Left lung (tissue), 14 donors: ENCODE measurements at places on chromosomes 3 and 15. TPM values are rescaled to one million over a fixed set of nuclear protein-coding genes. Genes with fewer than 3 reads are reported as not detected.

DNA sequence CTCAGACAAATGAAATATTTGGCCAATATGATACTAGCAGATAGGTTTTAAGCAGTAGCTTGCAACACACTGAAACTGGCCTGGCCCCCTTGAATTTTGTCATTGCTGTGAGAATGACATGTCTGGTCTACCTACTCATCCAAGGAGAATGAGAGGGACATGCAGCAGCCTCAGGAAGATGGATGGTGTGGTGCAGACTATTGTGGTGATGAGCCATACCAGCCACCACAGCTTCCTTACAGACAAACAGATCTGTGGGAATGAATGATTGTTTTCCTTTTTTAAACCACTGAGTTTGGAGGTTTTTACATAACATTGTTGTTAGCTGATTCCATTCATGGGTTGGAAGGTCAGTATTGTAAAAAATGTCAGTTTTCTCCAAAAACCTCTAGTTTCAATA is 133.7 kb upstream of the POU1F1 start:
- no peaks in the 10 kb centered on the region for H3K4me1 ChIP-seq
- H3K36me3 ChIP-seq, result no peaks in the 10 kb centered on the region
- no peak overlapping the region for H3K27ac ChIP-seq
- DNase-seq, result no peak
- H3K27me3 ChIP-seq, result no peaks in the 10 kb centered on the region
- H3K4me3 ChIP-seq, result no peak overlapping the region

Gene CLEC3B
- total RNA-seq, result 102 TPM

GRCh38 chr3:182920515-182921084 is 59.7 kb downstream of the DCUN1D1 start:
- H3K36me3 ChIP-seq, result no peaks in the 10 kb centered on the region
- no peaks in the 10 kb centered on the region for H3K4me1 ChIP-seq
- no peak for DNase-seq
- H3K4me3 ChIP-seq, result no peak overlapping the region

DNA sequence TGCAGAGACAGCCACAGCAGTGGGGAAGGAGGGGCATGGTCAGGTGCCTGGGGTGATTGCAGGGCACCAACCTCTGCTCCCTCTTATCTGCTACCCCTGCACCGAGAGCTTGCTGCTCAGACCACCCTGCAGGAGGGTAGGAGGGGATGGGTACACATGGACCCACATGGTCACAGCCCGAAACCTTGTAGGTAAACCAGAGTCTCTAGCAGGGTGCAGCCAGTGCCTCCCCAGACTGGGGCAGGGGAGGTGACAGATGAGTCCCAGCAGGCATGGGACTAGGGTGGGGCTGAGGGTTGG is 49.2 kb downstream of the FAH start:
- no peak for DNase-seq
- H3K27ac ChIP-seq, result no peak overlapping the region
- H3K4me3 ChIP-seq, result no peak overlapping the region
- H3K36me3 ChIP-seq, result no peaks in the 10 kb centered on the region
- H3K27me3 ChIP-seq, result no peaks in the 10 kb centered on the region
- no peaks in the 10 kb centered on the region for H3K4me1 ChIP-seq

DNA sequence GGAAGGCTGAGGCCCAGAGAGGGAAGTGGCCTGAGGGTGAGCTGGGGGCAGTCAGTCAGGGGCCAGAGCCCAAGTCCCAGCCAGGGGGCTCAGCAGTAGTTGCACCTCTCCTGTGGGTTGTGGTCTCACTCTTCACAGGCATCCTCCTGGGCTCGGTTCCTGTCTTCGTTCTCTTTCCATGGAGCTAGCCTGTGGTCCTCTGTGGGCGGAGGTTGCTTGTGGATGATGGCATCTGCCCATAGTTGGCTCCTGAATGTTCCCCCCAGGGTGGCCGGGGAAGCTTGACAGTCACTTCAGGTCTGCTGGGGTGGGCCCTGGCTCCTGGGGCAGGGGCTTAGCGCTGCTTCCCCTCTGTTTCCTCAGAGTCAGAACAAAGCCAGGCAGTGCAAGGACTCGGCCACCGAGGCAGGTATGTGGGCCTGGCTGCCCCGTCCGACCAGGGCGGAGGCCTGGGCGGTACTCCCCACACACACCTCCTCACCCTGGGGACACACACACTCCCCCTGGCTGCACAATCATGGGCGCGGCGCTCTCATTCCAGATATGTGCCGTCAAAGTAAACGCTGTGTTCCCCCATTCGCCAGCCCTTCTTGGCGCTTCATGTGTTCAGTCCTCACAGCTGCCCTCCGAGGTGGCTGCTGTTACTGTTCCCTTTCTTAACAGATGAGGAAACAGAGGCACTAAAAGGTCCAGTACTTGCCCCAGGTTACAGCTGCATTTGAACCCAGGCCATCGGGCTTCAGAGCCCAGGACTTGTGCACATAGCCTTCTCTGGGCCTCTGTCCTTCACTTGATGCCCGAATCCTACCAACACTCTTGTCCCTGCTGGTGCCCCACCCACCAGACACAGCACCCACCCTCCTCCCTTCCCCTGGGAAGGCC is 34.5 kb downstream of the PSTPIP1 start:
- H3K27me3 ChIP-seq, result no peaks in the 10 kb centered on the region
- H3K27ac ChIP-seq, result no peak overlapping the region
- no peak for DNase-seq
- peaks cover 91% of the 10 kb centered on the region for H3K36me3 ChIP-seq

GRCh38 chr3:74107451-74107850 is 482.7 kb upstream of the PDZRN3 start:
- no peaks in the 10 kb centered on the region for H3K4me1 ChIP-seq
- no peak overlapping the region for H3K4me3 ChIP-seq
- no peak overlapping the region for H3K27ac ChIP-seq
- no peak for DNase-seq
- H3K36me3 ChIP-seq, result no peaks in the 10 kb centered on the region

DNA sequence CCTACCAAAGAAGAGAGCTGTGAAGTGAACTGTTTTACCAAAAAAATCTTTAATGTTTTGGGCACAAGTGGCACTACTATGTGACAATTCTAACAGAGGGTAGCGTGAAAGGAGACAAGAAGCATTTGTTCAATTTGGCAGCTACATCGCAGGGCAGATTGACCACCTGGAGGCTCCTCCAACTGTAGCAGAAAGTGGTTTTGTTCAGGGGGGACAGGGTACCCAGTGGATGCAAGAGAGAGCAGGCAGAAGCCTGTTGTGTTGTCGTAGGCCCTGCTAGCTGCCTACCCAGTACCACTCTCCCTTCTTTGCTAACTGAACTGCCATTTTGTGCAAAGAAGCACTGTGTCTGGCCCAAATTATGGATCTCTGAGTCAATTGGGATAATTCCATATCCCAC is 54.8 kb upstream of the SYN2 start:
- H3K27ac ChIP-seq, result no peak overlapping the region
- no peak overlapping the region for H3K4me3 ChIP-seq
- H3K36me3 ChIP-seq, result no peaks in the 10 kb centered on the region
- no peak for DNase-seq

DNA sequence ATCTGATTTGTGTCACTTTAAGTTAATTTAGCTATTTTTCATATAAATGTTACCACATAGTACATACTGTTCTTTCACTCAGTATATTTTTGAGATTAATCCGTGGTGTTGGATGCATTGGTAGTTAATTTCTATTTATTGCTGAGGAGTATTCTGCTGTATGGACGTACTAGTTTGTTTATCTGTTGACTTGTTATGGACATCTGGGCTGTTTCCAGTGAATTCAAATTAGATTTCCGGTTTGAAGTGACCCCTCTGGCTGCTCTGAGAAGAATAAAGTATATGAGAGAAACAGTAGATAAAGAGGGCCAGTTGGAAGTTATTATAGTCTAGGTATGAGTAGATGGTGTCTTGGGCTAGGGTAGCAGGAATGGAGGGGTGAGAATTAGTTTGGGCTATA is 15.6 kb downstream of the KAT2B start:
- no peaks in the 10 kb centered on the region for H3K36me3 ChIP-seq
- no peaks in the 10 kb centered on the region for H3K27me3 ChIP-seq
- H3K27ac ChIP-seq, result peak overlapping the region; percentile 81
- no peak for DNase-seq
- H3K4me1 ChIP-seq, result peaks cover 28% of the 10 kb centered on the region
- no peak overlapping the region for H3K4me3 ChIP-seq

DNA sequence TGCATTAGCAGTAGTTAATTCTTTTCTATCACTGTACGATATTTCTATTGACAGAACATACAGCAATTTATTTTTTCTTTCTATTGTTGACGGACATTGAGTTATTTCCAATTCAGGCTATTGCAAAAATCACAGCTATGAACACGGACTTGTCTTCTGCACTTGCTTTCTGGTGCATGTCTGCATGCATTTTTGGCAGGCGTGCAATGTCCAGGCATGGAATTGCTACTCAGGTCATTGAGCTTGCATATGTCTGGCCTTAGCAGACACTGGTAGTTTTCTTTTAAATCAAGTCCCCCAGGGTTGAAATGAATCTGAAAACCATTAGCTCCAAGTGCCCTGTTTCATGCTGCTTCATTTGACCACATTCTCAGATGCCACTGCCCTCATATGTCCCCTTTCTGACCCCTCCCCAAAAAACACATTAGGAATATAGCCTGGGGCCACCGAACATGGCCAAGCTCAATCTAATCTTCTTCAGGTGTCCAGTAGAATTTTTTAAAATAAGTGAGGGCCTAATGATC is 72.8 kb downstream of the LRIG1 start:
- peak overlapping the region; percentile 33 for H3K27ac ChIP-seq
- H3K4me3 ChIP-seq, result no peak overlapping the region
- no peaks in the 10 kb centered on the region for H3K27me3 ChIP-seq
- no peaks in the 10 kb centered on the region for H3K36me3 ChIP-seq
- H3K4me1 ChIP-seq, result peaks cover 9% of the 10 kb centered on the region

- no peak overlapping the region for H3K4me3 ChIP-seq
- no peaks in the 10 kb centered on the region for H3K4me1 ChIP-seq
- no peak for DNase-seq
- no peaks in the 10 kb centered on the region for H3K36me3 ChIP-seq
Measured at GRCh38 chr3:48344867-48345507, 11.5 kb upstream of the SPINK8 start.

GRCh38 chr3:187698499-187699399 is 3.6 kb downstream of the RTP2 start:
- H3K27me3 ChIP-seq, result no peaks in the 10 kb centered on the region
- H3K4me3 ChIP-seq, result no peak overlapping the region
- H3K36me3 ChIP-seq, result no peaks in the 10 kb centered on the region
- no peak for DNase-seq
- H3K4me1 ChIP-seq, result no peaks in the 10 kb centered on the region

- no peak overlapping the region for H3K27ac ChIP-seq
- no peaks in the 10 kb centered on the region for H3K27me3 ChIP-seq
- DNase-seq, result no peak
- H3K4me1 ChIP-seq, result peaks cover 13% of the 10 kb centered on the region
Measured at GRCh38 chr15:90386221-90386620, 1.8 kb upstream of the IQGAP1 start.

GRCh38 chr15:68726246-68726645 is 94.4 kb downstream of the ANP32A start:
- no peaks in the 10 kb centered on the region for H3K27me3 ChIP-seq
- no peak for DNase-seq
- H3K27ac ChIP-seq, result no peak overlapping the region
- H3K4me1 ChIP-seq, result peaks cover 18% of the 10 kb centered on the region
- no peak overlapping the region for H3K4me3 ChIP-seq

Gene EIF4G1
- 336 TPM for total RNA-seq

Gene NTRK3
- total RNA-seq, result 4.1 TPM

GRCh38 chr15:46293550-46293949 is 658.7 kb downstream of the SQOR start:
- H3K27ac ChIP-seq, result no peak overlapping the region
- H3K4me1 ChIP-seq, result no peaks in the 10 kb centered on the region
- H3K27me3 ChIP-seq, result no peaks in the 10 kb centered on the region
- no peak for DNase-seq
- no peaks in the 10 kb centered on the region for H3K36me3 ChIP-seq
- H3K4me3 ChIP-seq, result no peak overlapping the region

GRCh38 chr3:115084686-115085085 is 62.4 kb downstream of the ZBTB20 start:
- no peaks in the 10 kb centered on the region for H3K27me3 ChIP-seq
- no peak for DNase-seq
- H3K36me3 ChIP-seq, result no peaks in the 10 kb centered on the region
- peaks cover 4% of the 10 kb centered on the region for H3K4me1 ChIP-seq
- H3K4me3 ChIP-seq, result no peak overlapping the region

GRCh38 chr15:89947385-89947784 is 34.6 kb upstream of the ARPIN start:
- no peaks in the 10 kb centered on the region for H3K27me3 ChIP-seq
- DNase-seq, result no peak
- no peak overlapping the region for H3K27ac ChIP-seq

DNA sequence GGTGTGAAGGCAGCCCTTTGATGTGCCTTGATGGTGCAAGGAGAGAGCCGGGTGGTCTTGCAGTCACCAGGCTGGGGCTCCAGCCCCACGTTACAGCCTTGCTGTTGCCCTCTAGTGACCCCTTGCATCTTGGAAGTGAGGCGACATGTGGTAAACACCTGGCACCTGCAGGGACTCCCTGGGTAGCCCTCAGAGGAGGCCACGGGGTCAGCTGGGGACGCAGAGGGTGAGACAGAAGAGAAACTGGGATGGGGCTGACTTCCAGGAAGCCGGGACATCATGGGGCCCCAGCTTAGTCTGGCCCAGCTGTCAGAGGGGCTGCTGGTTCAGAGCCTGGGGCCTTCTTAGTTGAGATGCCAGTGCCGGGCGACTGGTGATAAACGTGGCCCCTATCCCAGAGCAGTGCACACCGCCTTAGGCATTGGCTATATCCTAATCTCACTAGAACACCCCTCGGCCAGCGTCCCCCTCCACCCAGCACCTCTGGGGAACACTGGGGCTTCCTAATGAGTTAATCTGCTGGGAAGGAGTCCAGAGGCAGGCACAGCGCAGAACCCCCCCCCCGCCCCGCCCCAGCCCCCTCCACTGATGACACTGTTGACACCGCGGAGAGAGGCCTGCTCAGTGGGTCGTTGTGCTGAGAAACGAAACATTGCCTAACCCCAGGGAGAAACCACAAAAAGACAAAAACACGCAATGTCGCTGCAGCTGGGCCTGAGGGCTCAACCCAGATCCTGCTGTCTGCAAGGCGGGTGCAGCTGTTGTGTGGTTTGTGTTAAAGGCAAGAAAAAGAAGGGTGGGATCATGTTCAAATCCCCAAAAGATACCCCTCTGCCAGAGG is 60.5 kb upstream of the KLF13 start:
- H3K4me1 ChIP-seq, result peaks cover 89% of the 10 kb centered on the region
- DNase-seq, result no peak
- H3K4me3 ChIP-seq, result no peak overlapping the region
- no peaks in the 10 kb centered on the region for H3K27me3 ChIP-seq

GRCh38 chr3:183123891-183124290 is 24.6 kb upstream of the MCCC1 start:
- no peak overlapping the region for H3K27ac ChIP-seq
- H3K36me3 ChIP-seq, result no peaks in the 10 kb centered on the region
- DNase-seq, result no peak
- H3K4me1 ChIP-seq, result no peaks in the 10 kb centered on the region
- H3K4me3 ChIP-seq, result no peak overlapping the region
- no peaks in the 10 kb centered on the region for H3K27me3 ChIP-seq

DNA sequence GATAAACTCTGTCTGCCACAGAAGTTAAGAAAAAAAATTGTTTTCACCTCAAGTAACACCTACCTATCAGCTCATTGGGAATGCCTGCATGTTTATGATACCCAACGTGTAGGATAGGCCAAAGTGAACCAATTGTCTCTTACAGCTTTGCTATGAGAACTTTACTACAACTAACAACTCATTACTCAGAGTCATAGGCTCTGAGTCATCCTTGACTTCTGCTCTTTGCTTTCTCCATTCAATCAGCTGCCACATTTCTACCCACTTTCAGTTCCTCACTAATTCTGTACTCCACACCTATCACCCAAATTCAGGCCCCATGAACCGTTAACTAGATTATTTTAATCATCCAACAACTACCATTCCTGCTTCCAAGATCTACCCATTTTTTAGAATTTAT is 843.9 kb downstream of the TUSC7 start:
- no peaks in the 10 kb centered on the region for H3K36me3 ChIP-seq
- no peaks in the 10 kb centered on the region for H3K4me1 ChIP-seq

Gene EEF1AKMT4
- total RNA-seq, result 6.5 TPM
